ENCODE measurements at places on chromosomes 16 and 17. TPM values are rescaled to one million over a fixed set of nuclear protein-coding genes. Genes with fewer than 3 reads are reported as not detected.

AIPL1 gene
- polyA plus RNA-seq = not detected

ITGA2B gene
- 1.1 TPM for polyA plus RNA-seq

PTX4 gene
- polyA plus RNA-seq = 0.19 TPM

LGALS9B gene
- 0.54 TPM for polyA plus RNA-seq

PSME3 gene
- 71.4 TPM for polyA plus RNA-seq

TAT gene
- 0.22 TPM for polyA plus RNA-seq

MAF gene
- 224 TPM for polyA plus RNA-seq

SOX8 gene
- 3.7 TPM for polyA plus RNA-seq

TSPOAP1 gene
- polyA plus RNA-seq = 17.2 TPM

C17orf100 gene
- 8.1 TPM for polyA plus RNA-seq

TBC1D3C gene
- polyA plus RNA-seq = 3.1 TPM

ZNF469 gene
- 1.0 TPM for polyA plus RNA-seq

SEPTIN1 gene
- polyA plus RNA-seq = 5.4 TPM

HSPB9 gene
- 0.40 TPM for polyA plus RNA-seq

SEPTIN12 gene
- polyA plus RNA-seq = not detected

- DNase-seq = no peak
These were observed 110.5 kb downstream of the PMP22 start for GRCh38 chr17:15154618-15155017.

GRCh38 chr17:68455901-68456338 lies 1.4 kb downstream of the WIPI1 start:
- no peak for DNase-seq

GRCh38 chr16:80585764-80586163 lies 45.0 kb downstream of the DYNLRB2 start:
- DNase-seq = no peak

- DNase-seq = peak; percentile 61
These were observed 24.5 kb downstream of the TRPV2 start for GRCh38 chr17:16439811-16440351.

GRCh38 chr16:3054965-3055733 lies 8.8 kb downstream of the MMP25 start:
- no peak for DNase-seq

DNA sequence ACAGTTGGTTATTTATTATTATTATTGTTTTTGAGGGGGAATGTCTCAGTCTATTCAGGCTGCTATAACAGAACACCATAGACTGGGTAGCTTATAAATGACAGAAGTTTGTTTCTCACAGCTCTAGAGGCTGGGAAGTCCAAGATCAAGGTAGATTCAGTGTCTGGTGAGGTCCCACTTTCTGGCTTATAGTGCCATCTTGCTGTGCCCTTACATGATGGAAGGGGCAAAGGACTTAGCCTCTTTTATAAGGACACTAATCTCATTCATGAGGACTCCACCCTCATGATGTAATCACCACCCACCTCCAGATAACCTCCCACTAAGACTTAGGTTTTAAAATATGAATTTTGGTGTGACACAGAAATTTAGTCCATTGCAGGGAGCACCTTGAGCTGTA lies 224.6 kb downstream of the HAPSTR1 start:
- no peak for DNase-seq

- no peak for DNase-seq
These were observed 10.9 kb downstream of the SLC7A6OS start for GRCh38 chr16:68299571-68300453.

DNA sequence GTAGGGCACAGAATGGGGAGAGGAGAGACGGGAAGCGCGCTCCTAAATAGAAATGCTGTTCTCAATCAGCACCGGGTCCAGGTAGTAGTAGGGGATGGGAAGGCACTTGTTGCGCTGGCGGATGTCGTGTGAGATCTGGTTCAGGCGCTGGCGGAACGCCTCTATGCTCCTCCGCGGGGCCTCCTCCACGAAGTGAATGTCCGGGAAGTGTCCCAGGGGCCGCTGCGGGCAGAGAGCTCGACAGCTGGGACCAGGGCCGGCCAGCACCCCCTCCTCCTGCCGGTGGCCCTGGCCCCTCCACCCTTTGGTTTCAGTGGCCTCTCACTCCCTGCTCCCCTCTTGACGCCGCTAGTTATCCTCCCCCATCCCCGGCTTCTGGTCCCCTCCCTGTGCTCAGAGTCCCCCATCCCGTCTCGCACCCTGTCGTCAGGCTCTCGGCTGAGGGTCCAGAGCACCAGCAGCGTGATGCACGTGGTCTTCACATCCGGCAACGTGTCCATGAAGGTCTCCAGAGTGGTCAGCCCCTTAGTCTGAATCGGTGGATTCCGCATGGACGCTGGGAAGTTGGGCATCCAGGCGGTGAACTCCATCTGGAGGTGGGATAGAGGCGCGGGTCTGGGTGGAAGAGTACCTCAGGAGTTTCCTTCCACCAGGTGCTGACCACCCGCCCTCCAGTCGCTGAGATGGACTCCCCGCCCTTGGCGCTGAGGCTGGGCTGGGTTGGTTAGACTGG lies 14.6 kb downstream of the ALOX12B start:
- DNase-seq = peak; percentile 39

DNA sequence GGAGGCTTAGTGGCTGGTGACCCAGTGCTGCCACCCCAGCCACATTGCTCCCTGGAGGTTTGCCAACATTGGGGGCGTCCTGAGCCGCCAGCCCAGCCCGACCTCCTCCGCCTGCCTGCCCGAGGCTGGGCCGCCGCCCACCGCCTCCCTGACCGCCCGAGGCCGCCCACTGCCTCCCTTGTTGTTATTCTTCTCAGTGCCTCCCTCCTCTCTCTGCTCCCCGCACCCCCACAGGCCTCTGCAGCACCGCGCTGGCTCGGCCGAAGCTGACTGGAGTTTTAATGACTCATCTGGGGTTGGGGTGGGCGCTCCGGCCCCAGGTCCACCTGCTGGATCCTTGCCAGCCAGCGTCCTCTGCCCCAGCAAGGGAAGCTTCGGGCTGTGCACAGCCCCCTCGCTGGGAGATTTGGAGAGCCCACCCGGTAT lies 102.5 kb downstream of the RBFOX3 start:
- DNase-seq = no peak

DNA sequence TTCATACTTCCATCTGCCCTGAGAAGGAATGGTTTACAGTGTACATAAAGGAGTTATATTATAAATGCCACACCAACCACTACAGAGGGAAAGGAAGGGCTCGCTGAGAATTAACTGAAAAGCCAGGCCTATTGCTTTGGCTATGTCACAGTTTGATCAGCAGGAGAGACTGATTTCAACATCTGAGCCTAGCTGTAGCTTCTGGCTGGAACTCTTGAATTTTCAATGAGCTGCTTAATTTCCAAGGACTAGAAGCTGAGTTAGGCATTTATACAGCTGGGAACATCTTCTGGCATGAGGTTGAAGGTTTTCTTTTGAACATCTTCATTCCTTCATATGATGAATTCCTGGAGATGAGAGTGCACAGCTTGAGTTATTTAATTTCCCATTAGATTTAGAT lies 47.6 kb upstream of the GNAO1 start:
- no peak for DNase-seq

DNA sequence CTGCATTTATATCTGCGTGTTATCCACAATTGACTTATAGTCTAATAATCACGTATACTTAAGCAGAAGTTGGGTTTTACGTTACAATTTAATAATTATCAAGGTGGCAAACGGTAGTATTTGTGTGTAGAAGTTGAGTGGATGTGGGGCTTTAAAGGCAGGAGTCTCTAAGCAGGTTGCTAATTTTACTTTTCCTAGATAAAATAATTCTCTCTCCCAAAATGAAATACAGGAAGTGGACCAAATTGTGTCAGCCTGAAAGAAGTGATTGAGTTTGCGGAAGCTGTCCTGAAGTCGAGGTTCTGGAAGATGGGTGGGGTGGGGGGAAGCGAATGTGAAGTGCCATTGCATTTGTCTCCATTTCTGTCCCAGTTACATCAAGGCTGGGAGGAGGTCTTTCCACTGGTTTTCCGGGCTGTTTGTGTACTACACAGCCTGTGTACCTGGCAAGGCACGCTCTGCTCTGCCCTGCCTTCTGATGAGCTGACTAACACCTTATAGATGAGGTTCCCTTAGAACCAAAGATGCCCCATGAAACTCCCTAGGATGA lies 385.1 kb downstream of the WWOX start:
- no peak for DNase-seq

GRCh38 chr17:64025732-64026294 lies 5.4 kb upstream of the ICAM2 start:
- DNase-seq = peak; percentile 86

DNA sequence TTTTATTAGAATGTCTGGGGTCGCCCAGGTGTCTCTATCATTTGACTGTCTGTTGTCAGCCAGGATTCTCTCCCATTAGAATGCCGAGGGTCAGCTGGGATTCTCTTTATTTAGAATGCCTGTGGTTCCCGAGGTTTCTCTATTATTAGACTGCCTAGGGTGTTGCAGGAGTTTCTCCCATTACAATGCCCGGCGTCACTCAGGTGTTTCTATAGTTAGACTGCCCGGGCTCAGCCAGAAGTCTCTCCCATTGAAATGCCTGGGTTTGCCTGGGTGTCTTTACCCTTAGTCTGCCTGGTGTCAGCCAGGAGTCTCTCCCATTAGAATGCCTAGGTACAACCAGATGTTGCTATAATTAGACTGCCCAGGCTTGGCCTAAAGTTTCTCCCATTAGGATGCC lies 2252.0 kb downstream of the TP53TG3F start:
- DNase-seq = no peak

- DNase-seq = no peak
These were observed 213.7 kb downstream of the COPRS start for GRCh38 chr17:31645351-31645750.

DNA sequence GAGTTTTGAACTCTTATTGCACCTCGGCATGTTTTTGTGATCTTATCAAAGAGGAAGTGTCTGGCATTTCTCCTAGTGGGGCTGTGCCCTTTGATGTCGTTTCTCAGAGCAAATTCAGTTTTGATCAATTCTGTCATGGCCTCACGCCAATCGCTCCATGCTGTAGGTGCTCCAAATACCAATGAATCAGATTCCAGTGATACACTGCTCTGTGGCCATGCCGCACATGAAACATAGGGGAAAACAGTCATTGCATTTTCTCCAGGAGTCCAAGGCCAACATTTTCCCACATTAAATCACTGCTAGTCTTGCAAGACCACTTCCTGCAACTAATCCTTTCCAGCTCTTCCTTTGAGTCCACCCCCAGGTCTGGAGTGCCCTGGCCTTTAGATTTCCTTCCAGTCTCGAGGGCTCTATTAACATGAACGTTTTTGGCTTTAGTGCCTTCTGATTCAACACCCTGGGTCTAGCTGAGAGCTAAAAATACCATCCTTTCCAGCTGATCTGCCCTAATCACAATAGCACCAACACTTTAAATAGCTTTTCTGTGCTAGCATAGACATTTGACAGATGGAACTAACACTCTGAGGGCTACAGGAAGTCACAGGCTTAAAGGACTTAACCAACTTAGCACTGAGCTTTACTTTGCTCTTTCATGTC lies 18.2 kb upstream of the RASL10B start:
- no peak for DNase-seq

Data from large intestine (tissue), 12 donors.